ENCODE measurements at places on chromosomes 16 and 17.

DNA sequence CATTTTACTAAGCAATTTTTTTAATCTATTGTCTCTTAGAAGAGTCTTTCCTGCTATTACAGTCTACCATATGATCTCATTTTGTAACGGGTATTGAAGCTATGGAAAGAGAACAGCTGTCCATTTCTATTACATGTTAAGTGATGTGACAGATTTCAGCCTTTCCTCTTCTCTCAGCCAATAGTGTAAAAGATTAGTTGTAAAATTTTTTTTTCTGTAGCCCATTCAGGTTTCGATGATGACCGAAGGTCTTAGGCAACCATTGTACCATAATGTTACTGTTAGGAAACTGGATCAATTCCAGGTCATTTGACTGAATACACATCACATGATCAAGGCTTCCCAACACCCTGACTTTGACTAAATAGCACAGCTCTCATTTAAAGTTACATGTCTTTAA is 147.6 kb upstream of the HLF start:
- DNase-seq: no peak

GRCh38 chr16:65834688-65835087 is 531.8 kb upstream of the CDH5 start:
- DNase-seq: no peak

DNA sequence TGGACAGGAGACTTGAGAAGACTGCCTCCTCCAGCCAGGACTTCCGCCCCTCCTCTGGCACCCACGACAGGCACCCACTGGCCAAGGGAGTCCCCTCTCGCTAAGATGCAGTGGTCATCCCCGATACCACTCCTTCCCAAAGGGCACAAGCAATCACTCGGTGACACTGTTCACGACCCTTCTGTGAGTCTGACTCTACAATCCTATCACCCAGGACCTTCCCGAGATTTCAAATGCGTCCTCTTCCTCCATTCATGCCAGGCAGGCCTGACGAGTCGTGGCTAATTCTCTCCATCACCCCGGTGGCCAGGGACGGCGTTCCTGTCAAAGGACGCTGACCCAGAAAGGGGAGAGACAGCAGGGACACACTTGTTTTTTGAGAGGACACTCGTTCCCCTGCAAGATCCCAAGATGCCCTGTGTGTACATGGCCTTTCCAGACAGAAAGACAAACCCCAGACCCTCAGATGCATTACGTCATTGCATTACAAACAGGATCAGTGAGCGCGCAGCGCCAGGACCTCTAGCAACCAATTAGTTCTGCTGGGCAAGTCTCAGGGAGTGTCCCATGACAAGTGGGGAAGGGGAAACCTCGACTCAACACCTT is 12.2 kb downstream of the FBXO31 start:
- DNase-seq: no peak

GRCh38 chr16:87382023-87382785 is 1.4 kb downstream of the FBXO31 start:
- DNase-seq: no peak

DNA sequence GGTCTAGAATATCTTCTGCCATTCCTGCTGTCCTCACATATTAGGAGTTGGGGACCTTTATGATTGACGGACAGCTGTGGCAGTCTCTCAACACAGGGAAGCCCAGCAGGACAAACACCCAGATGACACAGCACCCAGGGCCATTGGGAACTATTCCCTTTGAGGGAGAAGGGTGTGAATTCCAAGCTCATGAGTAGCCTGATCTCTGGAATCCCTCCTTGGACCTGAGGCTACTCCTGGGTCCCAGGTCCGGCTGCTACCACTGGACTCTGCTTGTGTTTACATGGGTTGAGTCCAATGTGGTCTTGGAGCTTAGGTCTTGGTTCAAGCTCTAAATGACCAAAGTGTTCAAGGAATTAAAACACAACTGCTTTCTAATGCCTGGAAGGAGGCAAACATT is 78.9 kb downstream of the SLC6A2 start:
- no peak for DNase-seq

GRCh38 chr17:82239926-82240505 is 11.2 kb downstream of the SLC16A3 start:
- DNase-seq: no peak
